ENCODE measurements at places on chromosomes 6 and 20.

DNA sequence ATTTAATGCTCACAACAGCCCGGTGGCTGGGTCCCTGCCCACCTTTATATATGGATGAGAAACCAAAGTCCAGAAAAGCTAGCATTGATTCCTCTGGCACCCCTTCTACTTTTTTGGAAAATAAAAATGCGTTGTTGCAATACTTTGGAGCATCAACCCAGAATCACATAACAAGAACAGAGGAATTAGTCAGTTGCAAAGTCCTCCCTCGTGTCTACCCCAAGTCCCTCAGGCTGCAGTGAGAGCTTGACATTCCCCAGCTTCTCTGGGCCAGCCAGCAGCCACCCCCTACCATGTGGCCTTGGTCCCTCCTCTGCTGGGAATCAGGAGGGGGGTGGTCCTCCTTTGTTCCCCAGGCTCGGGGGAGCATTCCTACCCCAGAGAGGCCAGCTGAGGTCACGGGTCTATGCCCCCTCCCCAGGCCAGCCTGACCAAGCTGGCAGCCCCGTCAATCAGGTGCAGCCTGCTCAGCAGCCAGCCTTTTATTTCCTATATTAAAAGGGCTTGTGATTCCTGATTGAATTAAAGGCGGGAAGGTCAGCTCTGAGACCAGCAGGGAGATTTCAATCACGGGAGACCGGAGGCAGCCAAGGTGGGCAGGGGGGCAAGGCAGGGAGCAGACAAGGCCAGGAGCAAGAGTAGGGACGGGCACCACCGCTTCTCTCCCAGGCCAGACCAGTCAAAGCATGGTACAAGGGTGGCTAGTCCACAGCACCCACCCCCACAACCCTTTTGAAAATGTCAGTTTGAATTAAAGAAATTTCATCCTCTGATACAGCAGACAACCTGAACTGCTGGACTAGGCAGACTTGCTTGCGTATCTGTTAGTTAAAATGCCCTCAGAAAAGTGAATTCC is 158.9 kb downstream of the MRPL14 start:
- DNase-seq: no peak

GRCh38 chr20:60136645-60137401 is 178.6 kb downstream of the CDH26 start:
- DNase-seq: no peak

GRCh38 chr6:161138543-161139303 is 135.1 kb downstream of the AGPAT4 start:
- DNase-seq: peak; percentile 50

DNA sequence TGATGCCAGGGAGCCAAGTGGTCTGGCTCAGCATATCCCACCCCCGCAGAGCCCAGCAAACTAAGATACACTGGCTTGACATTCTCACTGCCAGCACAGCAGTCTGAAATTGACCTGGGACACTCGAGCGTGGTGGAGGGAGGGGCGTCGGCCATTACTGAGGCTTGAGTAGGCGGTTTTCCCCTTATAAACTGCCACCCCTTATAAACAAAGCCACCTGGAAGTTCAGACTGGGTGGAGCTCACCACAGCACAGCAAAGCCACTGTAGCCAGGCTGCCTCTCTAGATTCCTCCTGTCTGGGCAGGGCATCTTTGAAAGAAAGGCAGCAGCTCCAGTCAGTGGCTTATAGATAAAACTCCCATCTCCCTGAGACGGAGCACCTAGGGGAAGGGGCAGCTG is 19.4 kb downstream of the TINAG start:
- no peak for DNase-seq

DNA sequence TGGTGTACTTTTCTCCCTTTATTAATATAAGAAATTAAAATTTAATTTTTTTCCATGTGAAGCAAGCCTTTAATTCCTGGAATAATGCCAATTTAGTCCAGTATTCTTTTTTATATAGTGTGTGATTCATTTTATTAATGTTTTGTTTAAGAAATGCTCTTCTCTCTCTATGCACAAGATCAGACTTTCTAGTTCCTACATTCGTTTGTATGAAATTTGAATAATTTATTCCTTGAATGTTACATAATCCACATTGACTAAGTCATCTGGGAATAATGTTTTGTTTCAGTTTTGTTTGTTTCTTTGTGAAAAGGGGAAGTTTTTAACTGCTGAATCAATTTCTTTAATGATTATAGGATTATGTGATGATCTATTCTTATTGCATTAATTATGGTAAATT is 181.4 kb upstream of the ID4 start:
- no peak for DNase-seq

GRCh38 chr6:73471686-73472290 is 10.3 kb downstream of the MTO1 start:
- no peak for DNase-seq

DNA sequence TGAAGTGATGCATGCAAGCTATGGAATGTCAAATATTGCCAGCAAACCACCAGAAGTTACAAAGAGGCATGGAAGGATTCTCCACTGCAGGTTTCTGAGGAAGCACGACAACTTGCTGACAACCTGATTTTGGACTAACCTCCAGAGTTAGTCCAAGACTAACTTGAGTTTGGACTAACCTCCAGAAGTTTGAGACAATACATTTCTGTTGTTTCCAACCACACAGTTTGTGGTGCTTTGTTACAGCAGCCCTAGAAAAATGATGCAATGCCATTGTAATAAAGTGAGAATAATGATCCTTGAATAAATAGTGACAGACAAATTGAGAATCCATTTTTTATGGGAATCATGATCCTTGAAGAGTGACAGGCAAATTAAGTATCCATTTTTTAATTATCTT is 169.9 kb upstream of the HDDC2 start:
- no peak for DNase-seq

- DNase-seq: no peak
Measured at GRCh38 chr6:100246206-100246605, 218.5 kb downstream of the SIM1 start.

DNA sequence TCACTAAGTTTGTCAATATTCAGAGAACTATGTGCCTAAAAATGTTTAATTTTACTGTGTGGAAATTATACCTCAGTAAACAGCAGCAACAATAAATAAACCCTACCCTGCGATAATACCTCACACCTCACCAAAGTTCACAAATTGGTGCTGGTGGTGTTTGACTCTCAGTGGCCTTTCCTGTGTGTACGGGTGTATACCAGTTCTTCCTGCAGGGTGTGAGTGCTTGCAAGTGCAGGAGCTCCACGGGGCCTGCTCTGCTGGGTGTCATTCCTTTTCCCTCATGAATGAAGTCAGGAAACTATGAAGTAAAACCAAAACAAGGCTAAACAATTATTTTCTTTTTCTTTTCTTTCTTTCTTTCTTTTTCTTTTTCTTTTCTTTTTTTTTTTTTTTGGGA is 4.1 kb upstream of the ENPP5 start:
- no peak for DNase-seq

GRCh38 chr6:144283646-144284477 is 1.3 kb upstream of the UTRN start:
- no peak for DNase-seq

DNA sequence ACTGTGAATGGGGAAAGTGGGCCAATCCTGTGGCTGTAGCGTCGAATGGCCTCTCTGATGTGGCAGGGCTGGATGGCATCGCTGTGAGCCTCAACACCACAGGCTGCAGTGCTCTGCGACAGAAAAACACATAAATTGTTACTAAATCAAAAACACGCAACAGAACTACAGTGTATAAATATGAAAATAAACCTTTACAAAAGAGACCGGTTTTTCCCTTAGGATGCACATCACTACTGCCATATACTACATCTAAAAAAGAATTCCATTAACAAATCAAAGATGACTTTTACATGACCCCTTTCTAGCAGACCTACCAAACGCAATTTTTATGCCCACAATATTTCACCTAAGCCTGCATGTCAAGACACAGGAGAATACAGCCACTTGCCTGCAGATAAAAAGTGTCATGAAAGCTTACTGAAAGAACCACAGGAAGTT is 395.5 kb upstream of the RUNX2 start:
- DNase-seq: no peak

DNA sequence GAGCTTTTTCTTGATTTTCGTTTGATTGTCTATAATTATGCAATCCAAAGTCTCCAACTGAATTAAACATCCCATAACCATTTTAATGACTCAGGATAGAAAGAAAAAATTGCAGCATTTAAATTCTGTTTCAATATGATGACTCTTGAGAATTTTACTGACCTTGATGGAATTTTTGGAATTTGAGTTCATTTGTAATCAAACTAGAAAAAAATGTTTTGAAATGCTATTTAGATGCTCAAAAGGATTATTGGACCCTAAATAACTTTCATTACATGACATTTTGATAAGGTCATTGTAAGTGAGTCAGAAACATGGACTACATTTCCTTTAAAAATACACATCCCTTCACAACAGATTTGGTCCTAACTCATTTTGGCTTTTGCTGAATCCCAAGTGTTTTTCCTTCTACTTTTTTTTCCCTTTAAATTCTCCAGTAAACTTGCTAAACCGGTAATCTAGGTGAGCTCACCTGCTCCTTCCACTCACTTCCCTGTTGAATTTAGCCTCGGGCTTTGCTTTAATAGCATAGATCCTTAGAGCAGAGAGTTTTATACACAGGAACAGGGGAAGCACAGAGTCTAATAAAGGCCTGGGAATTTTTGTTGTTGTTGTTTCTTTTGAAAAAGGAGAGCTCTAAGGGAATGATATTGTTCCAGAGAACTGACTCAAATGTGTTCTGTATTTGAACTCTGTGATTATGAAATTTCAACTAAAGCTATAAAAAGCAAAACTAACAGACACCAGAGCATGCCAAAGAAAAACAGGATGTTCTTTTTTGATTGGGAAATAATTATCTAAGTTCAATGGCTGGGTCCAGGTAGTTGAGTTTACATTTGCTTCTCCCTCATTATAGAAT is 1088.2 kb upstream of the CITED2 start:
- no peak for DNase-seq

GRCh38 chr6:20705741-20706140 is 171.5 kb downstream of the CDKAL1 start:
- no peak for DNase-seq

GRCh38 chr6:164331026-164331425 is 916.5 kb downstream of the QKI start:
- DNase-seq: no peak

GRCh38 chr20:50487397-50487796 is 22.8 kb upstream of the PTPN1 start:
- DNase-seq: no peak

- DNase-seq: no peak
Measured at GRCh38 chr6:106411643-106412200, 51.2 kb downstream of the CRYBG1 start.

DNA sequence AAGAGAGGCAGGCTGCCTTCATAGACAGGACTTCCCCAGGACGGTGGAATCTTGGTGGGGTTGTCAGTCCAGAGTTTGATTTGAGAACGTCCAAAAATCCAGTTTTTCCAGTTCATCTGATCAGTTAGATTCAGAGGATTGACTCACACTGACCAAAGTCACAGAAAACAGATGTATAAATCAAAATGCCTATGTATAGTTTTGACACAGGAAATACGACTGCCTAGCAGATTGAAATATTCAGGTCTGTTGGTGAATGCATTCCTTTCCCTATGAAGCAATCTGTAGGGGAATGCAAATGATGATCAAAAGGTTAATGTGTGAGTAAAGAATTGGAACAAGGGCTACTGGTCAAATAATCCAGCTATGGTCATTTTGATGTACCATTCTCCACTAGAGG is 29.7 kb upstream of the GFOD1 start:
- DNase-seq: no peak

GRCh38 chr6:26170951-26171841 is 84.0 kb downstream of the HFE start:
- no peak for DNase-seq

DNA sequence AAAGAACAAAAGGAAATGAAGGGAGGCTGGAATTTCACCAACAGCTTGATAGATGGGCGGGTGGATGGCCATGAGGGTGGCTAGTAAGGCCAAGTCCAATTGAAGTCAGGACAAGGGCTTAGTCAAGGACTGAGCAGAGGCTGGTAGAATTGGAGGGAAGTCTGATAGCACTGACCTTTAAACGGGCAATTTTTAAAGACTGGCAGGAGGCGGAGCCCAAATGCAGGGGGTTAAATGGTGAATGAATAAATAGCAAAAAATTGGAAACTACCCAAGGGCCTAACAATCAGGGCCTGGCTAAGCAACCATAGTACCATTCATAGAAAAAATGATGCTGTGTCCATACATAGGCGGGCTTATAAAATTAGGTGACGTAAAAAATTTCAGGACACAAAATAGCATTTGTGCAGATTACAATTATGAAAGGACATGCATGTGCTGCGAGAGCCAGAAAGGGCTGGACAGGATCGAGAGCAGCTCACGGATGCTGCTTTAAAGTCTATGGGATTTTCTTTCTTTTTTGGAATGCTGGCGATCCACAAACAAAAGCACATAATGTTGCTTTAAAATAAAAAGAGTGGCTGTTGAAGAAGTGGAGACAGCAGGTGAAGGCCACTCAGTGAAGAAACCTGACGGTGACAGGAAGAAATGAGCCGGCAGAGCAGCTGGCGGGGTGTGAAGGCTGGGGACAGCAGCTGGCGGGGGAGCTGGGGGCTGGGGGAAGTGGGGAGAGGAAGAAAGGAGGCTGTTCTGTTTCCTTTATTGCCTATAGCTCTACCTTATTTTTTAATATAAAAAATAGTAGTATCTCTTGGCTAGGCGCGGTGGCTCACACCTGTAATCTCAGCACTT is 42.8 kb upstream of the TAF8 start:
- peak; percentile 19 for DNase-seq

GRCh38 chr20:5171064-5171789 is 44.4 kb downstream of the CDS2 start:
- DNase-seq: peak; percentile 39

- DNase-seq: peak; percentile 19
Measured at GRCh38 chr6:110999634-111000270, 17.9 kb downstream of the RPF2 start.

GRCh38 chr20:18397030-18397429 is 69.8 kb downstream of the DZANK1 start:
- DNase-seq: no peak

DNA sequence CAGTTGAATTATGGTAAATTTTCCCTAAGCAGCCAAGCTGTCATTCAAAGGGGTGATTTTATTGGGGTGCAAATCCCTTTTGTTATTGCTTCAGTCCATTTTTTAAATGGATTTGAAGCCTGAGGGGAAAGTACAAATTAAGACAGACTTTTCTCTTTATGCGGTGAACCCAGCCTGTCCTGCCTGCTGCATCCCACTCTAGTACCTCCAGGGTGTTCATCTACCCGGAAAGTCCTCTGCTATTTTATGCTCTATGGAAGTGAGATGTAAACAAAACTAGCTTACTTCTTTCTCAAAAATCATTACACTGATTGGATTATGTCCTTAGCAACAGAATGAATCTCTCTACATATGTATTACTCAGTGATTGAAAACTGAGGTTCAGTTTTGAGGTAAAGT is 1088.9 kb upstream of the CITED2 start:
- DNase-seq: no peak

Data from putamen (tissue), 1 donor.